ENCODE measurements at places on chromosomes 2 and 18.

DNA sequence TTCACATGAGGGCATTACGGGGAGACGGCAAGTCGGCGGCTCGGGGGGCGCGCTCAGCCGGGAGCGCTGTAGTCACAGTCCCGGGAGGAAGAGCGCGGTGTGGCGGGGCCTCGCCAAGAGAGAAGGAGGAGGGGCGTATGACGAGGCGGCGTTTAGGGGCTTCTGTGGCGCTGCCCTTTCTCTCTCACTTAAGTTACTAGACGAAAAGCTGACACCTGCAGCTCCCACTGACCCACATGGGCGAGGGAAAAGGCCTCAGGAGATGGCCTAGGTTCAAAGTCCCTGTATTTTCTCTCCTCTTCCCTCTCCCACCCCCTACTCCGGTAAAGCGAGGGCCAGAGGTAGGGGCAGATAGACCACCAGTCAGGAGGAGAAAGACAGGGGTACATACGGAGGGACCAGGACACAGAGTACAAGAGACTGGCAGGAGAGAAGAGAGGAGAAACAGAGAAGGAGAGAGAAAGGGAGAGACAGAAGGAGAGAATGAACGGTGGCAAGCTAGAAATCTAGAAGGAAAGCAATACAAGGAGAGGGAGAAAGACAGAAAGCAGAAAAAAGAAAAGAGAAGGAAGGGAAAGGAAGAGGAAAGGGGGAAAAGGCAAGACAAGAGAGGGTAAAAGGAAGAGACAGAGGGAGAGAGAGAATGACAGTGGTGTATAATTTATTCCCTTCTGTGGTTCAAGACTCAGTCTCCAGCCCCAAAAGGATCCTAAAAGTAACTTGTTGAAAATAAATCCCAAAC, 3.8 kb downstream of the SIX2 start:
- peaks cover 49% of the 10 kb centered on the region for H3K4me1 ChIP-seq
- H3K27ac ChIP-seq, result no peak overlapping the region
- no peaks in the 10 kb centered on the region for H3K36me3 ChIP-seq
- DNase-seq, result no peak
- H3K4me3 ChIP-seq, result no peak overlapping the region

- H3K4me1 ChIP-seq, result no peaks in the 10 kb centered on the region
- no peak overlapping the region for H3K27ac ChIP-seq
- peaks cover 3% of the 10 kb centered on the region for H3K27me3 ChIP-seq
- H3K36me3 ChIP-seq, result no peaks in the 10 kb centered on the region
Observed at GRCh38 chr2:7356909-7357584, 439.8 kb downstream of the RNF144A start.

GRCh38 chr18:23306822-23307221, 146.3 kb upstream of the RIOK3 start:
- peaks cover 5% of the 10 kb centered on the region for H3K36me3 ChIP-seq
- no peak for DNase-seq
- H3K27me3 ChIP-seq, result no peaks in the 10 kb centered on the region
- peaks cover 27% of the 10 kb centered on the region for H3K4me1 ChIP-seq

DNA sequence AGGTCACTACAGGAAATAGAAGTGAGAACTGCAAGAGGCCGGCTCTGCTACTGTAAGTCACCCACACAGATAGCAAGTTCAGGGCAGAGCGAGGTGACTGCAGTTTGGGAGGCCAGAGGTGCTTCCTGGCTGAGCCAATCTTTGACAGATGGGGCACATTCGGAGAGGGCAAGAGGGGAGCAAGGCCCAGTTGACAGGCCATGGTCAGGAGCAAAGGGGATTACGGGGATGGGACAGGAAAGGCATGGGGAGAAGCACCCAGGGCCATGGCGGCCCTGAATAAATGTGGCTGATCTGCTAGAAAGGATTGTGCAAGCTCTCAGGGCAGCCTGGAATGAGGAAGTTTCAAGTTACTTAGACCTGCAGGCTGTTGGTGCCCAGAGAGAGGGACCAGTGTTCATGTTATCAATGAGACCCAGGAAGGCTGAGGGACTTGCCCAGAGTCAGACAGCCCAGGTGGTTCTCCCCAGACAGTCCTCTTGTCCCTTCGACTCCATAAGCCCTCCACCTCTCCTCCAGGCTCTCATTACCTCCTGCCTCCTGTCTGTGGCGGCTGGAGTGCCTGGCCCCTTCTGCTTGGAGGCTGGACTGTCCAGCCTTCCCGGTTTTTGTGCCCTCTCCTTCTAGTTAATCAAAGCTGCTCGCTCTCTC, 123.3 kb downstream of the CTIF start:
- no peaks in the 10 kb centered on the region for H3K4me1 ChIP-seq
- no peak overlapping the region for H3K27ac ChIP-seq
- no peak for DNase-seq

- peak overlapping the region; percentile 32 for H3K4me3 ChIP-seq
- H3K4me1 ChIP-seq, result peaks cover 25% of the 10 kb centered on the region
- peak overlapping the region; percentile 26 for H3K27ac ChIP-seq
- no peak for DNase-seq
- H3K27me3 ChIP-seq, result no peaks in the 10 kb centered on the region
- no peaks in the 10 kb centered on the region for H3K36me3 ChIP-seq
Observed at GRCh38 chr2:54898456-54899226, 151.6 kb downstream of the RTN4 start.

GRCh38 chr2:185242462-185242861, 496.1 kb upstream of the FSIP2 start:
- no peak overlapping the region for H3K4me3 ChIP-seq
- H3K4me1 ChIP-seq, result no peaks in the 10 kb centered on the region
- DNase-seq, result no peak
- H3K36me3 ChIP-seq, result no peaks in the 10 kb centered on the region
- H3K27me3 ChIP-seq, result no peaks in the 10 kb centered on the region
- H3K27ac ChIP-seq, result no peak overlapping the region

DNA sequence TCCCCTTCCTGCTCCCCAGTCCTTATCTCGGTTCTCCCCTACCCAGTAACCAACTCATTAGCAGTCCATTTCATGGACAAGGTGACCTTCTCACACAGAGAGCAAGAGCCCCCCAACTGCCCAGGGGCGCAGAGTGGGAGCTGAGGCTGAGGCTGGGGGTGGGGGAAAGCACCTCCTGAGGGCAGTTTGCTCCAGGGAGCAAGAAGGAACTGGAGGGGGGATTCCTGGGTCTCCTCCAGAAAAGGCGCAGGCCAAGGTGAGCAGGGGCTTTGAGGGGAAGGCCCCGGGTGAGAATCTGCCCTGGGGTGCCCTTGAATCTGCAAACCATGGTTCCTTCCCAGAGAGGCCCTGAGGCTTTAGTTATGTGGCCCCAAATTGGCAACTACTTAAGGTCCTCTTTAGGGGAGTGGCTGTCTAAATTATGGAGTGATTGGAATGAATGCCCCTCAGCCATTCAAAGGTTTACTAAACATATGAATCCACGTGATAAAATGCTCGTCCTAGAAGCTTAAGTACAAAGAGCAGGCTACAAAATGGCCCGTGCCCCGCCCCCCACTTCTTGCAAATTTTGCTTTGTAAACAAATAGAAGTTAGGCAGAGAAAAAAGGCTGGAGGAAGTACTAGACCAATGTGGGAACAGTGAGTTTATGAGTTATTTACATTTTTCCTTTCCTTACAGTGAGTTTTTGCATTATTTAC, 123.5 kb upstream of the HS6ST1 start:
- no peaks in the 10 kb centered on the region for H3K4me1 ChIP-seq
- H3K27me3 ChIP-seq, result peaks cover 2% of the 10 kb centered on the region
- no peak overlapping the region for H3K4me3 ChIP-seq
- H3K27ac ChIP-seq, result no peak overlapping the region

DNA sequence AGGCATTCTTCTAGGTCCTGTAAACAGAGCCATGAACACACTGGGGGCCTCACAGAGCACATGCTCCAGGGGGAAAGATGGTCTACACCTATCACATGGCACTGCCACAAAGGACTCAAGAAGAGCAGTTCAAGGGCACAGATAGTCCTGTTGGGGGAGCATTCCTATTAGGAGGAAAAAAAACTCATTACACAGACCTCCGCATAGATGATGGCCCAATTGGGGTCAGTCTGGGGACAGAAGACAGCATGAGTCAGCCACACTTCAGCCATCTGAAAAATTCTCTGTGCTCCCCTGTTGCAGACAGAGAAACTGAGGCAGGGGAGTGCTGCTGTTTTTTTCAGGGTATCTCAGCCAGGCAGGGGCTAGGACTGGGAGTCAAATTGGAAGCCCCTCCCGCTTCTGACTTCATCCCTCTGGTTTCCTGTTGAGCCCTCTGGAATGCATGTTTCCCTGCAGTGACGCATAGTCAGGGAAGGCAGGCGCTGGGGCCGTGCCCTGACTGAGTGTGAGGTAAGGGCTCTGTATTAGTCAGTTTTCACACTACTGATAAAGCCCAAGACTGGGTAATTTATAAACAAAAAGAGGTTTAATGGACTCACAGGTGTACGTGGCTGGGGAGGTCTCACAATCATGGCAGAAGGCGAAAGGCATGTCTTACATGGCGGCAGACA, 67.9 kb downstream of the RHOB start:
- H3K4me1 ChIP-seq, result peaks cover 4% of the 10 kb centered on the region
- H3K4me3 ChIP-seq, result no peak overlapping the region
- H3K27me3 ChIP-seq, result no peaks in the 10 kb centered on the region
- no peaks in the 10 kb centered on the region for H3K36me3 ChIP-seq

DNA sequence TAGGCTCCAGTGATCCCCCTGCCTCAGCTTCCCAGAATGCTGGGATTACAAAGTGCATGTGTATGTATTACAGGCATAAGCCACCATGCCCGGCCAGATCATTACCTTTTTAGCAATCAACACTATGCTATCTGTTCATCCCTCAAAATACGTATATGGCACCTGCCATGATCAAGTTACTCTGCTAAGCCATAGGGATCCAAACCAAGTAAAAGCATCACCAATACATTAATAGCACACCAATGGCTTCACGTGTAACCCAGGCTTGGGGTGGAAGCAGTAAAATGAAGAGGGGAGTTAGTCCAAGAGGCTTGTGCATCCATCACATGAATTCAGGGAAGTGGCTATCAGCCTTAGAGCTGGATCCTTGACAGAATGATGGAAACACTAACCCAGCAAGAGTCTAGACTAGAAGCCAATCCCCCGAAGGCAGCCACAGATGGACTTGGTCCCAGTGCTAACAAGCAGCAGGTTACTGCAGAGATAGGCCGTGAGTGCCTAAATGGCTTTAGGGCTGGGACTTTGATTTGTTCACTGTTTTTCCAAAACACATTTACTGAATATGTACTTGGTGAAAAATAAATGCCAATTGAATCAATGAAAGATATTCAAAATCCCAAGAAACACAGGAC, 11.3 kb downstream of the HDLBP start:
- H3K36me3 ChIP-seq, result peaks cover 32% of the 10 kb centered on the region
- no peak overlapping the region for H3K27ac ChIP-seq
- no peak for DNase-seq

GRCh38 chr2:190315273-190315672, 4.4 kb downstream of the HIBCH start:
- no peak overlapping the region for H3K4me3 ChIP-seq
- no peak overlapping the region for H3K27ac ChIP-seq
- H3K36me3 ChIP-seq, result peaks cover 56% of the 10 kb centered on the region

DNA sequence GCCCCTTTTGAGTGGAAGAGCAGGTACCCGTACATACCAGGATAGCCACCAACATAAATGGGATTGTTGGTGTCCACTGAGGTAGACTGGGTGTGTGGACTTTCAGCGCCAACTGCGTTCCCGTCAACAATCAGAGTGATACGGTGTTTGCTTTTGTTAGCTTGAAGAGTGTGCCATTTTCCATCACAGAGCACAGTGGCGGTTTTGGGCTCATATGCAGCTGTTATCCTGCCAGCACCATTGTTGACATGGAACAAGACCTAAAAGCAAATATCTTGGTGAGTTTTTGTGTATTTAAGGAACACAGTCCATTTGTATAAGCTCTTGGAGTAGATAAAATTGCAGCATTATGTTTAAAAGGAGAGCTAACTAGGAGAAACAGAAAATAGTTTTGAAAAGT, 174.5 kb downstream of the LAMA1 start:
- H3K27me3 ChIP-seq, result peaks cover 3% of the 10 kb centered on the region
- H3K36me3 ChIP-seq, result no peaks in the 10 kb centered on the region
- no peak for DNase-seq
- no peak overlapping the region for H3K27ac ChIP-seq
- H3K4me1 ChIP-seq, result no peaks in the 10 kb centered on the region

- DNase-seq, result peak; percentile 76
- no peaks in the 10 kb centered on the region for H3K36me3 ChIP-seq
- H3K27ac ChIP-seq, result peak overlapping the region; percentile 89
- peaks cover 36% of the 10 kb centered on the region for H3K4me1 ChIP-seq
- peaks cover 19% of the 10 kb centered on the region for H3K27me3 ChIP-seq
Observed at GRCh38 chr18:34978953-34979608, 62.1 kb upstream of the MAPRE2 start.

DNA sequence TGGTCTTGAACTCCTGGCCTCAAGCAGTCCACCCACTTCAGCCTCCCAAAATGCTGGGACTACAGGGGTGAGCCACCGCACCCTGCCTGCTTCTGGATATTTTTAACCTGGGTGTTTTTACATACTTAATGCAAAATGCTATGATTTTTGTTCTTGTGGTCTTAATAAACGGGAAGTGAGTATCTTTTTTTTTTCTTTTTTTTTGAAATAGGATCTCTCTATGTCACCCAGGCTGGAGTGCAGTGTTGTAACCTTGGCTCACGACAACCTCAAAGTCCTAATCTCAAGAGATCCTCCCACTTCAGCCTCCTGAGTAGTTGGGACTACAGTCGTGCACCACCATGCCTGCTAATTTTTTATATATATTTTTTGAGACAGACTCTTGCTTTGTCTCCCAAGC, 19.2 kb upstream of the ASXL2 start:
- no peak for DNase-seq
- H3K27me3 ChIP-seq, result no peaks in the 10 kb centered on the region
- H3K4me1 ChIP-seq, result no peaks in the 10 kb centered on the region
- no peaks in the 10 kb centered on the region for H3K36me3 ChIP-seq
- H3K4me3 ChIP-seq, result no peak overlapping the region
- no peak overlapping the region for H3K27ac ChIP-seq

Data from activated T-cell treated with anti-CD3 and anti-CD28 coated beads, Interleukin-2, amount 50 U/mL, for 24 hours (primary cell).